ENCODE measurements at places on chromosomes 7 and 10.

GRCh38 chr10:5198386-5198785 lies 1.7 kb downstream of the AKR1C4 start:
- no peak for DNase-seq

GRCh38 chr10:106714734-106715555 lies 449.6 kb downstream of the SORCS1 start:
- no peak for DNase-seq

- no peak for DNase-seq
Measured at GRCh38 chr10:122519873-122520272, 40.7 kb upstream of the DMBT1 start.

GRCh38 chr7:157485361-157485831 lies 148.6 kb downstream of the DNAJB6 start:
- no peak for DNase-seq

GRCh38 chr10:61902445-61903220 lies 1.1 kb downstream of the ARID5B start:
- DNase-seq = peak; percentile 71

DNA sequence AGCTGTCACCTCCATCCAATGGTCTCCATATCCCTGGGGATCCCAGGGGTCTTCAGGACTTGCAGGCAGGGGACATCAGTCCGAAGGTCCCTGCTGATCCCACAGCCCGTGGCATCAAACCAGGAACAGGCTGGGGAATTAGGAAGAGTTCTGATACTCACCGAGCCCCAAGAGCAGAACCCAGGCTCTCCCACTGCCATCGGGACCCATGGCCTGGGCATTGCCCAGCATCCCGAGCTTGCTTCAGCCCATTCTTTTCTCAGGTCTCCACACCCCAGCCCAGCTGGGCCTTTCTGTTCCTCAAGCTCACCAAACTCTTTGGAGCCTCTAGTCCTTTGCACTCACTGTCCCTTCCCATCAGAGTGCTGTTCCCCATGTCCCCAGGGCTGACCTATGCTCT lies 280.9 kb downstream of the GRID1 start:
- DNase-seq = no peak

DNA sequence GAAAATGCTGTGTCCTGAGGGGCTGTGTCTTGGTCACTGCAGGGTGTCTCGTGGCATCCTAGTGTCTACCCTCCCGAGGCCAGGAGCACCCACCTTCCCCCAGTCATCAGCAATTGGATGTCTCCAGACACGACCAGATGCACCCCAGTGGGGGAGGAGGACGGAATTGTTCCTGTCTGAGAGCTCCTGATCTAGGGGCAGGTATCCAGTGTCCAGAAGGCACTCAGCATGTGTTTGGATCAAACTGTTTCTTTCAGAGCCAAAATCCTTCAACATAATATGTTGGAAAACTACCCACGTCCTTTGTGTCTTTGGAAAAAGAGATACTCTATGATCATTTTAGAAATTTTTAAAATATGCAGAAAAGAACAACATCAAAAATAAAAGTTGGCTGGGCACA lies 16.9 kb downstream of the PRKRIP1 start:
- DNase-seq = no peak

DNA sequence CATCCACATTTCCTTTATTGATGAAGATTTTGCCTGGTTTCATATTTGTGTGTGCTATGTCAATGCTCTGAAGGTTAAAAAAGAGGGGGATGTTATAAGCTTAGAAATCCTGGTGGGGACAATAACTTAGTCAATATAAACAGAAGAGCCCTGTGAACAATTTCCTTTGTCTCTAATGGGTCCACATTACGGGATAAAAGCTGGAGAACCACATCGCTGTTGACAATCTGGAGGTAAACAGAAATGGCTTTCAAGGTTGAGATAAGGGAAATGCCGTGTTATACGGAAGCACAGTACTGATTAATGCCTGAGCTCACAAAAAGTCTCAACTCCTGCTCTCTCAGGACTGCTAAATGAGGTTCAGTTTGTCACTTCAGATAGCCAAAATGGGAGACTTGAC lies 16.8 kb downstream of the ASAH2 start:
- DNase-seq = no peak

GRCh38 chr7:129677796-129678195 lies 66.3 kb downstream of the NRF1 start:
- DNase-seq = no peak

DNA sequence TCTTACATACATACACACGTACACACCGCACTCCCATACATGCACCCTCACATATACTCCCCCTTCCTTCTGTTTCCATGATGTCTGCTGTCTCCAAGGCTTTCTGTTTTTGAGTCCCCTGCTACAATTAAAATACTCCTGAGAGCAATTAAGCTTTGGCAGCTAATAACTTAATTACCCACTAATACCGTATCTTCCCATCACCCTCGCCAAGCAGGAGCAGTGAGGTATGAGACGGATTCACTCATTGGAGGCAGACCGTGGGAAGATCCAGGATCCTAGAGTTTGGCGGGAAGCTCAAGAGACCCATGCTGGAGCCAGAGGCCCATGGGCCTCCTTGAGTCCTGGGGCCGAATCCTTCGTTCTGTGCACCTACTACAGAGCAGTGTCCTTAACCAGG lies 1.7 kb upstream of the CALN1 start:
- DNase-seq = no peak

GRCh38 chr7:47314728-47315607 lies 266.9 kb downstream of the TNS3 start:
- no peak for DNase-seq

- no peak for DNase-seq
Measured at GRCh38 chr7:7100432-7100849, 81.9 kb upstream of the C1GALT1 start.

DNA sequence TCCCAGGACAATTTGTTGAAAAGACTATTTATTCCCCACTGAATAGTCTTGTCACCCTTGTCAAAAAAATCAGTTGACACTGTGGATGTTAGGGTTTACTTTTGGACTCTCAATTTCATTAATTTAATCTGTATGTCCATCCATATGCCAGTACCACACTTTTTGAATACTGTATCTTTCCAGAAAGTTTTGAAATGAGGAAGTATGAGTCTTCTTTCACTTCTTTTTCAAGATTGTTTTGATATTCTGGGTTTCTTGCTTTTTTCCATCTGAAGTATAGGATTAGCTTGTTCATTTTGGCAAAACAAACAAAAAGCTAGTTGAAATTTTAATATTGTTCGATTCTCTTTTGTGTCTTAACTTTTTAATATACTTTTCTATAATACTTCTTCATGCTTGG lies 21.7 kb downstream of the KLHDC10 start:
- no peak for DNase-seq

GRCh38 chr7:91946549-91946948 lies 5.9 kb downstream of the AKAP9 start:
- no peak for DNase-seq

GRCh38 chr7:108459922-108460551 lies 3.8 kb upstream of the NRCAM start:
- no peak for DNase-seq

DNA sequence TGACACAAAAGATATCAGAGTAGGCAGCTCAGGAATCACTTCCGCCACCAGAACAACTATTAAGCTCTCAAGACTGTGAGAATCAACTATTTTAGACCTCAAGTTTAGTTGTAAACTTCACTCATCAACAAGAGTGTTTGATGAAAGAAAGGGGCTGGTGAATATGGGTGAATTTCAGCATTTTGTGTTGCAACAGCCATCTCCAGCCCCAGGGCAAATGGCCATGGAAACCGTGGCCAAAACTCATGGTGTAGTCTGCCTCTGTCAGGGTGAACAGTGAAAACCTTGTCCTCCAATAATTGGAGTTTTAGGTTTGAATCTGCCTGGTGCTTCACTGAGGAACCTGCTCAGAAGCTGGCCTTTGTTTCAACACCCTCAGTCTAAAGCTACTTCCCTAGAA lies 60.0 kb downstream of the POLR1F start:
- no peak for DNase-seq

- DNase-seq = no peak
Measured at GRCh38 chr10:9670911-9671310, 1346.8 kb upstream of the CELF2 start.

DNA sequence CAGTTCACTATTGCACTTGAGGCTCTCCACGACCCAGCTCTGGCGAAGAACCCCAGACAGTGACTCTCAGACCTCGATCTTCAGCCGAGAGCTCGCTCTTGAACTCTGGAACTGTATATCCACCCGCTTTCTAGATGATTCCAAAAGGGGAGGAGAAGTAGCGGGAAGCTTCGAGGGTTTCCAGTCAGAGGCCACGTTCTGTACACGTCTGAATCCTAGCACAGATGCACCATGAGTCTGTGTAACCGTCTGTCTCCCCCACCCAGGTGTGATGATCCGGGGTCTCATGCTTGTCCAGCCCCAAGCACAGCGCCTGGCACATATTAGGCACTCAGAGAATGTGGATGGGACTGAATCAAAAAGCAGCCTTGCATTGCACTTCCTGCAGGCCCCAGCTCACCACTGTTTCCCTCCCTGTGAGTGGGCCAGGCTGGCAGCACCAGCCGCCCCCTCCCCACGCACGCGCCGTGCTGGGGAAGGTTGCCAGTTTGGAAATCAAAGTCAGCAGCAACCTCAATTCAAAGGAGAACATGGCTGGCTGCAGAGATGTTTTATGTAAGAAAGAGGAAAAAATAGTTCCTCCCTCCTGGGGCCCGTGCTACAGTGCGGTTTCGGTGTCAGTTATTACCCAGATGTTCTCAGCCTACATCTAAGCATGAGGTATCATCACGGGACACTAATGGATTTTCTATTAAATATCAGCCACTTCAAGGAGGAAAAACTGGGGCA lies 5.7 kb downstream of the GRID2IP start:
- no peak for DNase-seq

DNA sequence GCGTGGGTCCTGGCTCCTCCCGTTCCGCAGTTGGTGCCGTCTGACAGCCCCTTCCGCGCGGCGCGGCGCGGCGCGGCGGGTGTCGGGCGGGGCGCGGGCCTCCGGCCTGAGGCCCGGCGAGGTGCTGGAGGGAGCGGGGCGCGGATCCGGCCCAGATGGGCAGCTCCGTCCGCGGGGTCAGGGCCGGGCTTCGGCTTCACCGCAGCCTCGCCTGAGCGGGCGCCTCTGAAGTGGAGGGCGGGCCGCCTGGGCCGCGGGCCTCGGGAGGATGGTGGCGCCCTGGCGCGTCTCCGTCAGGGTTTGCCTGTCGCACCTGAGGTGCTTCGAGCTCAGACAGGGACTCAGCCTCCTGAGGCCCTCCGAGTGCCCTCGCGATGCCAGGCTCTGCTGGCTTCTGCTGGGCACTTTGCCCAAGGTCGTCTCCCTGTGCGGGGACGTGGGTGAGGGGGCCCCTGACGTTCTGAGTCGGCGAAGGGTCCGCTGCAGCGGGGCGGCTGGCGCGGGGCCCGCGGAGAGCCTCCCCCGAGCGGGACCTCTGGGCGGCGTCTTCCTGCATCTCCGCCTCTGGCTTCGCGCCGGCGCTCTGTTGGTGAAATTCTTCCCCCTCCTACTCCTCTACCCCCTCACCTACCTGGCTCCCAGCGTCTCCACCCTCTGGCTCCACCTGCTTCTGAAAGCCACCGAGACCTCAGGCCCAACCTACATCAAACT lies 473 bp downstream of the ADCK2 start:
- peak; percentile 50 for DNase-seq

GRCh38 chr7:34991938-34992840 lies 45.1 kb downstream of the DPY19L1 start:
- DNase-seq = peak; percentile 3

GRCh38 chr7:127973832-127974231 lies 57.4 kb downstream of the LRRC4 start:
- no peak for DNase-seq

DNA sequence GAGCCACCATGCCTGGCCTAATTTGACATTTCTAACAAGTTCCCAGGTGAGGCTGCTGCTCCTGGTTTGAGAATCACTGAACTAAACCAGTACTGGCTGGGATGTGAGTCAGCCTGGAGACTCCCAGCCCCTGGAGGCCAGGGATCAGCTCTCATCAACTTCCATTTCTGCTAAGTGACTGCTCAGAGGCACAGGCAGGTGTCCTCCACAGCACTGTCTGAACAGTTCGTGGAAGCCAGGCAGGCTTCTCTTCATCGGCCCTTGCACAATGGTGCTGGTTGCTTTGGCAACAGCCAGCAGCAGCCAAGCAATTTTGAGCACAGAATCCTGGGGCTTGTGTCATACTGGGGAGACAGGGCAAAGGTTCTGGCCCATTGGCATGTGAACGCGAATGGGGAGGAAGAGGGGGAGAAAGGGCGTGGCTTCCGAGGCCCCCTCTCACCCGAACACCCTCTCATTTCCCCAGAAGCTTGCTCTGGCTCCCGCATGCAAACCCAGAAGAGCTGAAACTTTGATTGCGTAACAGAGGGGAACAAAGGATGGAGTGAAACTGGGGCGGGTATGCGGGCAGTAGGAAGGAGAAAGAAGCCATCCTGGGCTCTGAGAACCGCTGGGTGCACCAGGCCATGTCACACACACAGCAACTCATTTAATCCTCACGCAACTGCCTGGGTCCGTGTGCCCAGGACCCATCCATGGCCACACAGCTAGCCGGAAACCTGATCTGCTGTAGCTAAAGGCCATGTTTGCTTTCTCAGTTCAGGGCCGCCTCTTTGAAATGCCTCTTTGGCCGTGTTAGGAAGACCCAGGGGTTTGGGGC lies 9.0 kb upstream of the POR start:
- no peak for DNase-seq

- no peak for DNase-seq
Measured at GRCh38 chr7:92751902-92752901, 84.2 kb downstream of the CDK6 start.

- no peak for DNase-seq
Measured at GRCh38 chr7:136062625-136063325, 85.6 kb upstream of the MTPN start.

DNA sequence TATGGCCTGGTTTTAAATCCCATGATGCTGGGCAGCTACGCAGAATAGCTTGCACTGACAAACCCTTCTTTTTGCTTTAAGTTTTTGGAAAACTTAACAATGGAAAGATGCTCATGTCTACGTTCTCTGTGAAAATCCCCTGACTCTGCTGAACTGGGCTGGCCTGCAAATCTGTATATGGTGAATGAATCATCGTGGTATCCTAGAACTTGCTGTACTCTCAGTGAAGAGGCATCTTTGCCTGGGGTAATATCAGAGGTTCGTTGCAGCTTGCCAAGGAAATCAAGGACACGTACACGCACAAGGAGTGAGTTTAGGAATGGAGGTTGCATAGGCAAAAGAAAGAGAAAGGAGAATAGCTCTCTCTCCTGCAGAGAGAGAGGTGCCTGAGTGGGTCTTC lies 382.0 kb upstream of the ADARB2 start:
- DNase-seq = no peak

DNA sequence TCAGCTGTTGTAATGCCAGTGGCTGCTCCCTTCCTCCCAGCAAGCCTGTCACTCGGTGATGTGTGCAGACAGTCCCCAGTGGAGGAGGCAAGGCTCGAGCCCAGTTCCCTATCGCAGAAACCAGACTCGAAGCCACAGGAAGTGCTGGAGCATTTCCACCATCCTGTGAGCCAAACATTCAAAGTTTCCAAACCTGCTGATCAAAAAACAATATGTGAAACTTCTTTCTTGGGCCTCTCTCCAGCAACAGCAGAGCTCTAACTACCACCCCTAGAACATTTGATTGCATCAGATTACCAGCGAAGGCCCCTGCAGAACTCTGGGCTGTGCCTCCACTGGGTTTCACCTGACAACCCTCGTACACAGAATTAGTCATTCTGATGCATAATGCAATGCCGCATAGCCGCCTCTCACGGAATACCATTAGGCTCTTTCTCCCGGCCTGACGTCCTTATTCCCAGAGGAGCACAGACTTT lies 94.0 kb downstream of the ELMO1 start:
- peak; percentile 39 for DNase-seq

Measured in stimulated activated CD8-positive, alpha-beta memory T cell treated with anti-CD3 and anti-CD28 coated beads, Interleukin-7, amount 100 ng/mL, for 4 hours (primary cell).